ENCODE measurements at places on chromosomes 2 and 18.

GRCh38 chr2:124566518-124566970 lies 541.5 kb downstream of the CNTNAP5 start:
- DNase-seq: no peak

DNA sequence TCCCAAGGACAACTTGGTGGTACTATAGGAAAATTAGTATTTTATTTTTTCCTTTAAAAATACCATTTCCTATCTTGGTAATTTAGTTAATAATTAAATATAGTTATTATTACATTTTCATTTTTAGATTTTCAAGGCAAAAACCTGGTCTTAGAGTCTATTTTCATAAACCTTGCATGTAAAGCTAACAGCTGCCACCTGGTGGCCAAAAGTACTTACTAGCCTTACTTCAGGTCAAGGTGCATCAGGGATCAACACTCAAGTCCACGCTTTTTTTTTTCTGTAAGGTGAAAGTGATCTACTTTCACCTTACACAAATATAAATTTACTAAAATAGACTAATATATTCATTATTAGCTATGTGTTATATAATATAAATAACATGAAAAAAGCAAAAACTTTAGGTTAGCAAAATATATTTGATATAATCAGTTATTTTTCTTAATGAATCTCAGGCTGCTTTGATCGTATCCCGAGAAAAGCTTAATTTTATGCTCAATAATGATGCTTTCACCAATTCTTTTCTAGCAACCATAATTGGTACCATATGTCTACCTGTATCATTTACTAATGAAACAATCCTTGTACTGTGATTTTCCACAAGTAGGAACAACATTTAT lies 62.5 kb downstream of the RELCH start:
- DNase-seq: peak; percentile 83

GRCh38 chr2:62340994-62341484 lies 145.1 kb downstream of the B3GNT2 start:
- peak; percentile 32 for DNase-seq

DNA sequence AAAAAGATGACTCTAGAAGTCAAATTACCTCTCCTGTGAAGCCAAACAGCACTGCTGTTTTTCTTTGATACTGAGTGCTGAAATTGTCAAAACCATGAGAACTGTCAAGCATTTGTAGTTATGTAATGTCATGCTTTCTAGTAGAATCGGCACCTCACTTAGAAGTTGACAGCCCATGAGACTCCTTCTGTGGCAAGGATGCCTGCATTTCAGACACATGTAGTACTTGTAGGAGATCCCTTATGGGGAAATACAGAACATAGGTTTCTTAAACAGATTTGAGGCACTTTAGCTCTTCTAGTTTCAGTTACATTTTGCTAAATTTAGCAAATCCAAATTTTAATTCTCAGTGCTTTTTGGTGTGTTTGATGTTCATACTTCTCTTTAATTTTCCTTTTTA lies 15.7 kb downstream of the ZNF407 start:
- DNase-seq: no peak

GRCh38 chr2:142777742-142778141 lies 99.7 kb upstream of the KYNU start:
- no peak for DNase-seq

DNA sequence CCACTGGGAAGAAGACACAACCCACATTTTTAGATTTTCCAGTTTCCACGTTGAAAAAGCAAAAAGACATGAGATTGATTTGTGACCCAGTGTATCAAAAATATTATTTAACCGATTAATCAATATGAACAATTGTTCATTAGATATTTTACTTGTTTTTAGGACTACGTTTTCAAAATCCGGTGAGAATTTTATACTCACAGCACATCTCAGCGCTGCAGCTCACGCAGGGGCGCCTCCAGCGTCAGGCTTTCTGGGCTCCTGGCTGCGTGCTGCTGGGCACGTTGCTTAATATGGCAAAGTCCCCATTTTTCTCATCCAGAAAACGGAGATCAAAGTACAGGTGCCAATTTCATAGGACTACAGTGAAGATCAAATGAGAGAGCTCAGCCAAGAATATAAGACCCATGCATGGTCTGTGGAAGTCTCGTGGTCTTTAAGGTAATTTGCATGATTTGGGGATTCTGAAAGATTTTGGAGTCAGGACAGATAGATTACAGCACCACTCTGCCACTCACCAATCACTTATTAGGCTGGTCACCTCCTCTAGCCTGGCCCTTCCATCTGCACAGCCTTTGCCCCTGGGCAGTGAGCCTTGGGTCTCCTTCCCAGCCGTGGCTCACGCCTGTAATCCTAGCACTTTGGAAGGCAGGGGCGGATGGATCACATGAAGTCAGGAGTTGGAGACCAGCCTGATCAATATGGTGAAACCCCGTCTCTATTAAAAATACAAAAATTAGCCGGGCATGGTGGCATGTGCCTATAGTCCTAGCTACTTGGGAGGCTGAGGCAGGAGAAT lies 36.2 kb downstream of the PTPN18 start:
- DNase-seq: peak; percentile 54

GRCh38 chr2:48738806-48739205 lies 16.7 kb downstream of the LHCGR start:
- peak; percentile 65 for DNase-seq

DNA sequence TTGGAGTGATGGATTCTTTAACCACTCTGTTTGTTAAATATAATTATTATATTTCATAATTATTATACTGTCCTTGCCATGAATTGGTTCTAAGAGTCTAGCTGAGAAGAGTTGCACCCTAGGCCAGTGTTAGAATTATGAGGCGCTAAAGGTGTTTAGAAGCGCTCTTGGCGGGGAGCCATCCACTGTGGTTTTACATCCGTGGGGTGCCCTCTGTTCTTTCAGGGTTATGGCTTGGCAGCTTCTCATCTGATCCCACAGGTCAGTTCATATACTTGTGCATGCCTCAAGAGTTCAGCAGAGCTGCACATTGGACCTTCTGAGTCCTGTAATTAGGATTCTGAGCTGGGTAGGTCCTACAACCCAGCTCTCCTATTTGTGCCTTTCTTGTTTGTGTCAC lies 9.1 kb downstream of the ASAP2 start:
- peak; percentile 49 for DNase-seq

GRCh38 chr2:215360596-215360995 lies 48.7 kb downstream of the ATIC start:
- no peak for DNase-seq

DNA sequence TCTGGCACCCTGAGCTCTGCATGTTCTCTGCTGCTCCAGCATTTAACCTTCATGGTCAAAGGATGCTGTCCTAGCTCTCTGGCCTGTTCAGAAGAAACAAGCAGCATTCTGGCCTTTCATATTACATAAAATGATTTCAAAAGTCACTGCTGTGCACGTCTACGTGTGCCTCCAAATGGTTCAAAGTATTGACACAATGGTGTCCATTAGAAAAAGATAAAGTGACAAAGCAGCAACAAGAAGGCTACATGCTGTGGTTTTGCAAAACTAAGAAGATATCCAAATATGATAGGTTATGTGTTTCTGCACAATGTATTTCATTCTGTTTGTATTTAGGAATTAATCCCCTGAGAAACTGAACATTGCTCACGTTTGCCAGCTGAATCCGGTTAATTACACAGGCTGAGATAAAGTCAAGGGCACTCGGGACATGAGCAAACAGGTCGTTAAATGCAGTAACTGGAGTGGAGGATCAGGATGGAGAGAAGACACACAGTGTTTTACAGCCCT lies 258.5 kb downstream of the DOK6 start:
- DNase-seq: no peak

DNA sequence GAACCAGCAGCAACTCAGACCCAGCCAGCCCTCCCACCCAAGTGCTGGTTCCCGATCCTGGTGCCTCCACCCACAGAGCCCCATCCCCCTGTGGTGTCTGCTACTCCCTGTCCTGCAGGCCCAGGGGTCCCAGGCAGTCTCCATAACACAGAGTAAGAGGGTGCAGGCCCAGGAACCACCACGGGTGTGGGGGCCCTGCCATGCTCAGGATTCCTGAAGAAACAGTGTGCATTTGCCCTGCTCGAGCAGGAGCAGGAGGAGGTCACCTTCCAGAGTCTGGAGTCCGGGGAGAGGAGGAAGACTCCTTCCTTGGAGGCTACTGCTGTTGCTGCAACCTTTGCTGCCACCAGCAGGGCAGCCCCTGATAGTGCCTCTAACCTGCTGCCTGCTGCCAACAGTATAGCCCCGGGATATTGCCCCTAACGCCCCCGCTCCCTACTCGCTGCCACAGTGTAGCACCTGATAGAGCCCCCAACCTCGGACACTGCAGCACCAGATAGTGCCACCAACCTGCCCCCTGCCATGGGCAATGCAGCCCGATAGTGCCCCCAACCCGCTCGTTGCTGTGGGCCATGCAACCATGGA lies 46.8 kb upstream of the ANKRD62 start:
- no peak for DNase-seq

- no peak for DNase-seq
Measured at GRCh38 chr2:68789603-68790002, 55.0 kb downstream of the ARHGAP25 start.

DNA sequence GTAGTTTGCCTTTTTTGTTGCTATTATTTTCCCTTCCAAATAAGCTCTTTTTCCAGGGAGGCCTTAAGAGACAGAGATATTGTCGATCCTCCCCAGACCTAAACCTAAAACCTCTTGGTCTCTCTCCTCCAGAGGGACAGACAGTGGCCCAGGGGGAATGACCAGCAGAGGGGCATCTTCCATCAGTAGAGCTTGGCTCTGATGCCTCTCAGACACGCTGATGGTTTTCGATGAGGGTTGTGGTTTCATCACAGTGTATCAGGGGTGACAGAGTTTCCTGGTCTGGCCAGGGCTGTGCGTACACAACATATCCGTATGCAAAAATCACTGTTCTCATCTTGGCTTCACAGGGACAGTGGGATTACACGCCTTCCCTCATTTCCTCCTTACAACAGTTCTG lies 68.6 kb downstream of the GATA6 start:
- no peak for DNase-seq

DNA sequence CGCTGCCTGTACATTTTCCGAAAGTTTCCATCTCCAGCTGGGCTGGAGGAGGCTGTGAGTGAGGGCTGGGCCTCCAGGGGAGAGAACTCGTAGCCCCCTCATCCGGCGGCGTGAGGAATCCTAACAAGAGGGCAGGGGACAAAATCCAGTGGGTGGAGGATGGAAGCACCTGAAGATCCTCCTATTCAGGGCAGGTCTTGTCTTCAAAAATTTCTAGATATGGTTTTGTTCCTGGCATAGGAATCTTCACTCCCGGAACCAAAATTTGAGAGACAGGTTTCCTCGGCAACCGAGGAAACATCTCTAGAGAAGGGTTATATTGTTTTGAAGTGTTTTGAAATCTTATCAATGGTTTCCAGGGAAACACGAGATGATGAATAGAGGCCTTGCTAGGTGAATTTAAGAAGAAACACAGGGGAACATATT lies 136.7 kb downstream of the SH3BP4 start:
- DNase-seq: peak; percentile 58

DNA sequence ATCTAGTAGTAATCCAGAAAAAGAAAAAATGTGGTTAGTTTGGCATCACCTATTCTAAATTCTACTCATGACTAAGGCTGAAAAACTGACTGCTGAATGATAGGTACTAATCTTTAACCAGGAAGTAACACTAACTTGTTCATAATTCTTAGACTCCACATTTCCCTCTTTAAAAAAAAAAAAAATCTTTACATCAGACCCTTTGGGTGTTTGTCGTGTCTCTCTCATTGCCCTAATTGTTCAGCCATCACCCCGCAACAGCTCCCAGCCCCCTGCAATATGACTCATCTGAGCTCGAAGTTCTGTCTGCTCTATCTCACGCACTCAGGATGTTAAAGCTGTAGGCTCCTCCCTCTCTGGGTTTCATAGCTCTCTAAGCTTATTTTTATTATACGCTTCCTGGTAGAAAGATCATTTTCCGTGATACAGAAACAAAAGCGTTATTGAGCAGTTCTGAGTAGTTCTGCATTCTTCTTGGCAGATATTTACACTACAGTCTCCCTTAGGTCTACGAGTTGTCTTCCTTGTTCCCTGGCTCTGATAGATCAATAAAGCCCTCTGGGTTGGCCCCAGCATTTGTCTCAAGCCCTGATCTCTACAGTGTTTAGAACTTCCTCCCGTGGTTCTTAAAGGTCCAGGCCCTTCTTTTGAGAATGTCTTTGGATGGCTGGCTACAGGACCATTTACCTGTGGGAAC lies 95.6 kb downstream of the TNFRSF11A start:
- DNase-seq: peak; percentile 34

- no peak for DNase-seq
Measured at GRCh38 chr2:160934263-160934662, 226.0 kb upstream of the TANK start.

GRCh38 chr2:51534166-51534565 lies 502.2 kb upstream of the NRXN1 start:
- no peak for DNase-seq

DNA sequence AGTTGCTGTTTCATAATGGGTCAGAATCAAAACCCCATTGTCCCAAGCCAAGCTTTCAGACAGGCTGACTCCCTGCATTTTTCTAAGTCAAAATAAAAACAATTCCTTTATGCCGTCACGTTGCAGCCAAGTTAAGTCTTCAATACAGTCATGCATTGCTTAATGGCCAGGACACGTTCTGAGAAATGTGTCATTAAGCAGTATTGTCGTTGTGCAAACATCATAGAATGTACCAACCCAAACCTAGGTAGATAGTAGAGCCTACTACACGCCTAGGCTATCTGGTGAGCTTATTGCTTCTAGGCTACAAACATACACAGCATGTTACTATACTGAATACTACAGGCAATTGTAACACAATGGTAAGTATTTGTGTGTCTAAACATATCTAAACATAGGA lies 160.4 kb upstream of the FOSL2 start:
- peak; percentile 61 for DNase-seq

- DNase-seq: peak; percentile 89
Measured at GRCh38 chr2:100802066-100802465, 17.9 kb upstream of the NPAS2 start.

GRCh38 chr2:199384043-199384442 lies 73.7 kb downstream of the SATB2 start:
- DNase-seq: no peak

- no peak for DNase-seq
Measured at GRCh38 chr2:233791151-233791882, 13.2 kb downstream of the MROH2A start.

DNA sequence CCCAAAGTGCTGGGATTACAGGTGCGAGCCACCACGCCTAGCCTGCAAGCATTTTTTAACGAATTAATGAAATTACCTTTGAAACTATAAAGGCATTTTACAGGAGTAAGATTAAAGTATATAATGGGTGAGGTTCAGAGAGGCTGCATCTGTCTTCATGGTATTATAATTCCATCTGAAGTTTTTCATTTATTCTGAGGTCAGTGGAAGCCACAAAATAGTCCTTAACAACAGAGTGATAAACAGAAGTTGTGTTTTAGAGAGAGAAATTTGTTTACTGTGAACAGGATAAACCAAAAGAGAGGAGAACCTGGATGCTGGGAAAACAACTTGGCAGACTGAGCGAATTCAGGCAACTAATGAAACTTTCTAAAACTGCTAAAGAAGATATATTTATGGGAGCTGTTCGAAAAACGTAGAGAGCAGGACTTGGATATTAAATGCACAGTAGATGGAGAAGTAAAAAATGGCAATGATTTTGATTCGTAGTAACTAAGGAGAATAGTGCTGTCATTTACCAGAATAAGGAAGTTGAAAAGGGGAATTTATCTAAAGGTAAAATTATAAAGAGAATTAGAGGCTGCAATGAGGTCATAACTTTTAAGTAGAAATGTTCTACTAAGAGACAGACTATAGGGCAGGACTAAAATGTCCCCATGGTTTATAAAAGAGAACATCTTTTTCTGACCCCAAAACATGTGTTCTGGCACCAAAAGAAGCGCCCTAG lies 37.9 kb upstream of the ITGA4 start:
- no peak for DNase-seq

- DNase-seq: peak; percentile 77
Measured at GRCh38 chr18:59516356-59517155, 157.5 kb upstream of the LMAN1 start.

GRCh38 chr18:76113101-76113500 lies 381.9 kb downstream of the ZNF516 start:
- DNase-seq: no peak

All from astrocyte of the hippocampus (primary cell).